ENCODE measurements at places on chromosomes 6 and 20. TPM values are rescaled to one million over a fixed set of nuclear protein-coding genes. Genes with fewer than 3 reads are reported as not detected.

The RIN2 gene
- total RNA-seq = 49.6 TPM

The TRIM31 gene
- total RNA-seq = not detected

The PRDM1 gene
- total RNA-seq = 1.3 TPM

The FOXS1 gene
- total RNA-seq = 0.89 TPM

The LSM14B gene
- total RNA-seq = 37.5 TPM

The PSORS1C1 gene
- total RNA-seq = not detected

The NOX3 gene
- not detected for total RNA-seq

The MAP1LC3A gene
- total RNA-seq = 61.6 TPM

The HSPA12B gene
- 14.8 TPM for total RNA-seq

The SLC17A3 gene
- not detected for total RNA-seq

The IFNGR1 gene
- 102 TPM for total RNA-seq

The WFDC12 gene
- total RNA-seq = not detected

The PSMG4 gene
- total RNA-seq = 13.9 TPM

The CYP21A2 gene
- total RNA-seq = 0.30 TPM

The DNAH8 gene
- 0.10 TPM for total RNA-seq

The ABHD16A gene
- total RNA-seq = 51.8 TPM

The CCN5 gene
- 0.17 TPM for total RNA-seq

Data from spinal cord (tissue), 10 donors.